Hypothalamus (tissue), 51 donors: ENCODE measurements at places on chromosomes 1 and 21.

GRCh38 chr1:43875331-43875730 lies 58.3 kb upstream of the ARTN start:
- no peak for DNase-seq

DNA sequence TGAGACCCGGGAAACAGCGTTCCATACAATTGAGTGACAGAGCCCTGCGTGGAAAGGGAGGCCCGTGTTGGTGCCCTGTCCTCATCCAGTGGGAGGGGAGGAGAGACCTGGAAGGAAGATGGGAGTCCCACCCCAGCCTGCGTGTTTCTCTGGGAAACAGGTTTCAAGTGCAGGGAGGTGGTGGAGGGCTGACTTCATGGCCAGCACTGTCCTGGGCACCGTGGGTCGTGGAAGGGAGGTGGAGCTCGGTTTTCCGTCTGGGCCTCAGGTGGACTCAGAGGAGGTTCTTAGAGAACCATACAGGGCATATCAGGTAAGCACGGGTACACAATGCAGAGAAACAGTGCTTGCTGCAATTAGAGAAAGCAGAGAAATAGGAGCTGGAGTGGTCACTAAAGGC lies 222.6 kb downstream of the CAMTA1 start:
- no peak for DNase-seq

DNA sequence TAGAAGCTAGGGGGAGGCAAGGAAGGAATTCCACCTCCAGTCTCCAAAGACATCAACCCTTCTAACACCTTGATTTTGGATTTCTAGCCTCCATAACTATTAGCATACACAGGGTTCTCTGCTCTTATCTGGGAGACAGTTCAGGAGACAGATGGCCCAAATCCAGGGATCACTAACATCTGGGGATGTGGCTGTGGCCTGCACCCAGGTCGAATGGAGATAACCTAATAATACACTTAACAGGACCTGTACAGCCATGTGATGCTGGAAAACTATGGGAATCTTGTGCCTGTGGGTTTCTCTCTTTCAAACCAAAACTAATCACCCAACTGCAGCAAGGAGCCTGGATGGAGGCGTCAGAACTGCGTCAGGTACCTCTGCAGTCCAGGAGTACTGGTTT lies 47.6 kb downstream of the KIAA0319L start:
- no peak for DNase-seq

GRCh38 chr1:61013189-61013945 lies 69.0 kb upstream of the NFIA start:
- DNase-seq: no peak

DNA sequence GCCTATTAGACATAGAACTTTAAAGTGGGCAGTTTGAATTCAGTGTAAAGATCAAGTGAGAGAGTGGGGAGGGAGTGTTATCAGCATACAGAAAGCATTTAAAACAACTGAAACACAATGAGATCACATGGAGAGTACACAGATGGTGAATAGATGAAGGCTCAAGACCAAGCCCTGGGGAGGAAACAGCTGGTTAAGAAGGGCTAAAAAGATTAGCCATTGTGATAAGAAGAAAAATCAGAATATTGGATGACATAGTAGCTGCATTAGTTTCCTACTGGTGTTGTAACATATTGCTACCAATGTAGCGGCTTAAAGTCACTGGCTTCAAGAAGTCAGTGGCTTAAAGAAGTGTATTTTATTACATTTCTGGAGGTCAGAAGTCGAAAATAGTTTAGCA lies 443.4 kb upstream of the RGS18 start:
- DNase-seq: no peak
